Esophagus squamous epithelium (tissue), 5 donors: ENCODE measurements at places on chromosomes 12 and 14.

DNA sequence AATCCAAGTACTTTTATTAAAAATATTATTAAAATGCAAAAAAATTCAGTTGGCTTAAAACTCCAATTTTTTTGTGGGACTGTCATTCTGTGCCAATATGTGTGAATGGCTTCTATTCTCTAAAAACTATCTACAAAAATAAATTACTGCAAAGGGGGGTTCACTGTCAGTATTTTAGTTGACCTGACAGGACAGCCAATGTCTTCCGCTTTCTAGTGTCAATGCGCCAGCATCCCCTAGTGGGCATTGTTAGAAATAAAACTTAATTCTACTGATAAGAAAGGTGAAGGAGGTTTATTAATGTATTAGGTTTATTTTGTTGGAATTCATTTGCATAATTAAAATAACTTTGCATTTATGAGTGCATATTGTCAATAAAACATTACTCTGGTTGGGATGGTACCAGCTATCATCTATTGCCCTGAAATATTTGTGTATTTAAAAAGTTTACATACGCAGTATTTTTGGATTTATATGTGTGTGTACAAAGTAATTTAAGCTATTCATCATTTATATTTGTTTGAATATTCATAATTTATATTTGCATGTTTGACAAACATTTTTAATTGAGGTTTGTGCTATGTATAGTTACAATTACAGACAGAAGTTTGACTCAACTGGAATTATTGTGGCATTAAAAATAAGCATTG, 527.2 kb downstream of the FLRT2 start:
- H3K36me3 ChIP-seq = no peaks in the 10 kb centered on the region
- H3K4me3 ChIP-seq = no peak overlapping the region
- no peaks in the 10 kb centered on the region for H3K4me1 ChIP-seq
- no peaks in the 10 kb centered on the region for H3K27me3 ChIP-seq

- peak; percentile 26 for DNase-seq
- peaks cover 15% of the 10 kb centered on the region for H3K4me1 ChIP-seq
- H3K27me3 ChIP-seq = peaks cover 21% of the 10 kb centered on the region
- H3K4me3 ChIP-seq = no peak overlapping the region
Measured at GRCh38 chr12:113098441-113099028, 37.0 kb downstream of the RASAL1 start.

GRCh38 chr12:39393179-39393578, 49.7 kb downstream of the KIF21A start:
- no peaks in the 10 kb centered on the region for H3K4me1 ChIP-seq
- H3K27ac ChIP-seq = no peak overlapping the region
- H3K36me3 ChIP-seq = no peaks in the 10 kb centered on the region

DNA sequence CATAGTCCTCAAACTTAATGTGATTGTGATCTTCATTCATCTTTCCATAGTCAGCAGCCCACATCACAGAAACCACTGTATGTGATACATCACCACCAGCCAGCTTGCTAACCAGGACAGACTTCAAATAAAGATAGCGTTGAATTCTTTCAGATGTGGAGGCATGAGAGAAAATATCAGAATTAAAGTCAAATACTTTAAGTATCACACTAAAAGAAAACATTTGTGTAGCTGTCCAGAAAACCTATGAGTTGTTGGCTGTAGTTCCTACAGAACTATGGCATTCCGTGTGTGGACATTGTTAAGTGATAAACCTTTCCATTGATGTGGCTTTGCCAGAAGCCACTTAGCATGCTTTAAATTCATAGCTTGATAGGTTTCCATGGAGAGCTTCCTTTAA, 105.1 kb downstream of the LLPH start:
- no peak for DNase-seq
- no peak overlapping the region for H3K27ac ChIP-seq
- H3K4me3 ChIP-seq = no peak overlapping the region
- no peaks in the 10 kb centered on the region for H3K4me1 ChIP-seq
- H3K36me3 ChIP-seq = no peaks in the 10 kb centered on the region
